ENCODE measurements at places on chromosomes 1 and 21.

- DNase-seq: no peak
These were observed 28.2 kb downstream of the ATP8B2 start for GRCh38 chr1:154353460-154353904.

- DNase-seq: no peak
These were observed 450.6 kb upstream of the DAB1 start for GRCh38 chr1:57874418-57874877.

DNA sequence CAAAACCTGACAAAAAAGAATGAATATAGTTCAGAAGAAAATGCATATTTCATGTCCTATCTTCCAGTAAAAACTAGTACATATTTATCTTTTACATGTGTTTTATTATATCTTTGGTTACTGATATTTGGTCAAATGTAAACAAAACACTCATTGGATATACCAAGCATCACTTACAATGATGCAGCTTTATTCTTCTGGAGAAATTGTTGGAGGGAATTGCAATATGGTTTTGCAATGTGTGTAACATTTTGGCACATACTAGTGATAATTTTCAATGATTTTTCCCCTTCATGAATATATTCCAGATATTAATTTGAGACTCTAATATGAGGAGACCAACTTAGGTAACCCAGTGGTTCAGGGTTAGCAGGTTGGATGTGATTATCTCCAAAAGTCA lies 146.1 kb downstream of the ZC3H11B start:
- DNase-seq: no peak

GRCh38 chr1:200895443-200895789 lies 716 bp downstream of the INAVA start:
- no peak for DNase-seq

GRCh38 chr1:213984387-213985208 lies 3.2 kb upstream of the PROX1 start:
- DNase-seq: peak; percentile 66

DNA sequence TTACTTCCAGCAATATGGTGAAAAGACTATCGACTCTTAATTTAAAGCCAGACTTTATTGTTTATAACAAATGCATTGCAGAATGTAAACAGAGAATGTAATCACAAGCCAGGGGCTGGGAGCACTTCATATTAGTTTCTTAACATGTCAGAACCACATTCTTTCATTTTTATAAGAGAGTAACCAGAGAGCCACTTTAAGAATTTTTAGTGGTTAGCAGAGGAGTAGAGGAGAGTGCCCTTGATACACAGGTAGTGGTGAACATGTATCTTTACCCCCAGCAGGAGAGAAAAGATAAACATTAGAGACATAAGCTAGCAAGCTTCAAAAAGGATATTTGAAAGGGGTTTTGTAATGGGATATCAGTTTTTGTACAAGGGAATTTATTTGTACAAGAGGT lies 11.1 kb downstream of the AMY2B start:
- no peak for DNase-seq

GRCh38 chr1:209755926-209756614 lies at the start of gene TRAF3IP3:
Gene TRAF3IP3, plus strand, starts transcription at chr1:209756053. Its CDS starts 3,987 bp downstream, at chr1:209760040.
- no peak for DNase-seq

DNA sequence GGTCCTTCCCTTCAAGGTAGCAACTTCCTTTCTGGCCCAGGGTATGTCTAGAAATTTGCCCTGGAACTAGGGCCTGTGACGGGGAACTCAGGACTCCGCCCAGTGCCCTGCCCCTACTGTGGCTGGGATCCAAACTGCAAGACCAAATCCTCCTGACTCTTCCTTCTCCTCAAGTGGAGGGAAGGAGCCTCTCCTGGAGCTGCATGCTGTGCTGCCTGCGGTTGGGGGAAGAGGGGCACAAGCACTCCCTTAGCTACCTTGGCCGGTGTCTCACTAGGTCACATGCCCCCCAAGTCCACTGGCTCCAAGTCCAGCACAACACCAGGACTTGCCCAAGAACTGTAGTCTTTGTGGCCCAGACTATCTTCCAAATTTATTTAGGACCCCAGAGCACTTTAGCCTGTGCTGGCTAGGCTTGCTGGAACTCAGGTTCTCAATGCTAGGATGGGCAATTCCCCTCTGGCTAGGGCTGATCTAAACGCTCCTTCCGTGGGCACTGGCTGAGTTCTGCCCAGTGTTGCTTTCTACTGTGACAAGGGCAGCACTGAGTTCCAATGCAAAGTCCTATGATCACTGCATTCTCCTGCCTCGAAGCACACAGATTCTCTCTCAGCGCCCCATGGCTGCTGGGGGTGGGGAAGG lies 12.2 kb downstream of the ADSS2 start:
- DNase-seq: no peak

DNA sequence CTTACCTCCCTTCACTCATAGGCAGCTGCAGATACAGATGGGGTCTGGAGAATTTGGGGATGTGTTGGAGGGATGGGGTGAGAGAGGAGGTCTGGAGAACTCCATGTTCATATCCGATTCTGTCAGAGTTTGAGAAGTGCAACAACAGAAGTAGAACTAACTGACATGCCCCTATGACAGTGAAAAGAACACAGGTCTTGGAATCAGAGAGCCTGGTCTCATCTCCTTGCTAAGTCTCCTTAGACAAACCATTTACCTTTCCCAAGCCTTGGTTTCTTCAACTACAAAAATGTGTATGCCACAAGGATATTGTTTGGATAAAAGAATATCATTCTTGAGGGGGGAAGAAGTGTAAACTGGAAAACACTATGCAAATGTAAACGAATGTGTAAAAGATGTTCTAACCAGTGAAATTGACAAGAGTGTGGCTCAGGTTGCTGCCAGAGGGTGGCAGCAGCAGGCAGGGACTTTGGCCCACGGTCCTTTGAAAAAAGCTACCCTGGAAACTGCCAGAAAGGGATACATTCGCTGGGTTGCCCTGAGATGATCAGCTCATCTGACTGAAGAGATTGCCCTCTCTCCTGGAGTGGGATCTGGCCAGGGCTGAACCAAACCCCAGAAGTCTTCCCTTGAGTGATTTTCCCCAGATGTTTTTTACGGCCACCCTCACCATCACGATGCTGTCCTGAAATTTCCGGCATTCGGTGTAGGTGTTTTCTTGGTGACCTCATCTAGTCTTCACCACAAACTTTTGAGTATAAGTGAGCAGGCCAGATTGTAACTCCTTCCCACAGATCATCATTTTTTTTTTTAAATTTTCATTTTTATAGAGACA lies 17.0 kb upstream of the CD2 start:
- peak; percentile 68 for DNase-seq

DNA sequence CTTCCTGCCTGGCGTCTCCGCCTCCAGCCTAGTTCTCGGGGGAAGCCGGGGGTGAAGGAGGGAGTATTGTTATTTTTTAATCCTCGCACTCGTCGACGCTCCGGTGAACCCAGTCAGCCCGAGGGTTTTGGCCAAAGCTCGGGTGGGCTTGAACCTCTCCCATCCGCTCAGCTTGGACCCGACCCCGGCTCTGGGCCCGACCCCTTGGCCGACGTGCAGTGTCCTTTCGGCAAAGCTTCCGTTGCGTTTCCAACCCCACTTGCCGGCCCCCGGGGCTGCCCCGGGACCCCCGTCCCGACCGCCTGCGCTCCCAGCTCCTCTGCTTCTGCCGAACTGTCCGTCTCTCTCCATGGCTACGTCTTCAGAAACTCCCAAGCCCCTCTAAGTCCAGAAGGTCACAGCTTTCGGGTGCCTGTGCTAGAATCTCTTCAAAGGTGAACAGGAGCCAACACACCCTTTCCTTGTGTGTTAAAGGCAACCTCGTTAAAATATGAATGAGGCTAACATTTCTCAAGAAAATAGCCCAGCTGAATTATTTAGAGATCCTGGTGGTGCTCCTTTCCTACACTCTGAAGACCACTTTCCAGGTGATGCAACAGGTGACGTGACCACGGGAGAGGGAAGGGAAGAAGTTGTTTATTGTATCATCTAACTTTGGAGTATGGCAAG lies 647 bp downstream of the DESI2 start:
- peak; percentile 20 for DNase-seq
